ENCODE measurements at places on chromosomes 6 and 20.

DNA sequence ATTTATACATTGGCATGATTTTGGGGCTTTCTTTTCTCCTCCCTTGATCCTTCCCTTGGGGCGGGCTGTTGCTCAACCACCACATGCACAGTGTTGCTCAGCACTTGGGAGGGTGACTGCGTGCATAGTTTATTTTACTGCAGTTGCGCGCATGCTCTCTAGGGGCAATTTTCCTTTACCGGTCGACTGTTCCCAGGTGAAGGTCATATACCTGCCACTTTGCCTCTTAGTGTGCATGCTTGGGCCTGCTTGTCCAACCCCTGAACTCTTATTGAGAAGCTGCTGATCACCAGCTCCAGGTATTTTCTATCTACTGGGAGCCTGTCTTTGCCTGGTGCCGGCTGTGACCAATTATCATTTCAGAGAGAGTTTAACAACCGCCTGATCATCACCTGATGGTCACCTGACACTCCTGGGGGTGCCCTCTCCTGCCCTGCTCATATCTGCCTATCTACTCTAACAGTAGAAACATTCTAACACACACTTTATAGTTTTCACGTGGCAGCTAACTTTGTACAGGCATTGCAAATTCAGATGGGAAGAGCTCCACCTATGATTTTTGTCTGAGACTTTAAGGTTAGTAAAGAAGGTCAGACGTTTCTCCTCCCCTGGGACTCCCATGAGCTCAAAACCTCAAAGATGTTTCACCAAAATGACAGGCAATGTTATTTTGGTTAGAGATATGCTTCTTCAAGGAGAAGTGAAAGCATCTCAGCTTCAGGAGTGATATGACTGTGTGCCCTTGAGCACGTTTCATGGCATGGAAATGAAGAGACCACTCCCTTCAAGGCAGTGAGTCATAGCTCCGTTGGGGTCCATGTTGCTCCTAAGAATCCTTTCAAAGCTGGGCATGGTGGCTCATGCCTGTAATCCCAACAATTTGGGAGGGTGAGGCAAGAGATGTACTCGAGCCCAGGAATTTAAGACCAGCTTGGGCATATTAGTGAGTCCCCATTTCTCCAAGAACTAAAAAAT lies 227.5 kb upstream of the MYLIP start:
- H3K27me3 ChIP-seq, result peaks cover 13% of the 10 kb centered on the region
- H3K4me3 ChIP-seq, result no peak overlapping the region
- no peaks in the 10 kb centered on the region for H3K36me3 ChIP-seq
- no peak for DNase-seq
- peaks cover 5% of the 10 kb centered on the region for H3K4me1 ChIP-seq

- no peak overlapping the region for H3K27ac ChIP-seq
- no peak overlapping the region for H3K4me3 ChIP-seq
- H3K27me3 ChIP-seq, result no peaks in the 10 kb centered on the region
- DNase-seq, result no peak
- peaks cover 10% of the 10 kb centered on the region for H3K4me1 ChIP-seq
Observed at GRCh38 chr20:52313341-52313963, 121.9 kb upstream of the ZFP64 start.

- no peak overlapping the region for H3K4me3 ChIP-seq
- no peak for DNase-seq
- no peak overlapping the region for H3K27ac ChIP-seq
- H3K4me1 ChIP-seq, result no peaks in the 10 kb centered on the region
Observed at GRCh38 chr20:40255365-40255764, 433.7 kb downstream of the MAFB start.

- H3K4me3 ChIP-seq, result no peak overlapping the region
- H3K27ac ChIP-seq, result no peak overlapping the region
- peaks cover 2% of the 10 kb centered on the region for H3K36me3 ChIP-seq
- H3K4me1 ChIP-seq, result no peaks in the 10 kb centered on the region
- no peaks in the 10 kb centered on the region for H3K27me3 ChIP-seq
Observed at GRCh38 chr6:129599467-129599866, 110.5 kb downstream of the ARHGAP18 start.

- DNase-seq, result no peak
- no peak overlapping the region for H3K27ac ChIP-seq
- H3K4me1 ChIP-seq, result peaks cover 12% of the 10 kb centered on the region
- H3K27me3 ChIP-seq, result peaks cover 11% of the 10 kb centered on the region
- H3K4me3 ChIP-seq, result no peak overlapping the region
Observed at GRCh38 chr6:16849988-16850680, 88.9 kb upstream of the ATXN1 start.

DNA sequence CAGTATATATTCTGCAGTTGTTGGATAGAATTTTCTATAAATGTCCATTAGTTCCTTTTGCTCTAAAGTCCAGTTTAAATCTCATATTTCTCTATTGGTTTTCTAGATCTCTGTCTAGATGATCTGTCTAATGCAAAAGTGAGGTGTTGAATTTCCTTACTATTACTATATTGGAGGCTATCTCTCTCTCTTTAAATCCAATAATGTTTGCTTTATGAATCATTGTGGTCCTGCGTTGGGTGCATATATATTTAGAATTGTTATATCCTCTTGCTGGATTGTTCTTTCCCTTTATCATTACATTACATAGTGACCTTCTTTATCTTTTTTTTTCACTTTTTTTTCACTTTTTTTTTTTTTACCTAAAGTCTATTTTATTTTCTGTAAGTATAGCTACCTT lies 208.5 kb upstream of the ASCC3 start:
- H3K36me3 ChIP-seq, result no peaks in the 10 kb centered on the region
- H3K4me1 ChIP-seq, result no peaks in the 10 kb centered on the region
- H3K27ac ChIP-seq, result no peak overlapping the region
- no peaks in the 10 kb centered on the region for H3K27me3 ChIP-seq

DNA sequence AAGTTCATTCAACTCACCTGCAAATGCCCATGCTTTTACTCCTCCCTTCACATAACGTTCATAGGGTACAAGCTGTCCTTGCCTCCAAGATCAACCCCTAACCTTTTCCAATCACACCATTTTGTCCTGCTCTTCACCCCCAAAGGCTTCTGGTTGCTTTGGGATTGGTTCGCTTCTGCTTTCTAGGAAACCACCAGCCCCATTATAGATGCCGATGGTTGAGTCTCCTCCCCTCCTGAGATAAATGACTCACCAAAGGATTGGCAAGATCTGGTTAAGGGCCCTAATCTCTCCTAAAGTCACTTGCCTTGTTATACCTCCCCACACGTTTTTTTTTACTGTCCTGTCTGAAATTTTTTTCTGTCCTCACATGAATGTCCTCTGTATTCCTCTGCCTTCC lies 311.4 kb downstream of the HACE1 start:
- no peaks in the 10 kb centered on the region for H3K36me3 ChIP-seq
- H3K27ac ChIP-seq, result no peak overlapping the region
- H3K4me3 ChIP-seq, result no peak overlapping the region
- no peak for DNase-seq
- no peaks in the 10 kb centered on the region for H3K4me1 ChIP-seq
